Liver (tissue), 10 donors: ENCODE measurements at places on chromosomes 16 and 17. TPM values are rescaled to one million over a fixed set of nuclear protein-coding genes. Genes with fewer than 3 reads are reported as not detected.
A peak's percentile ranks its signal among the peaks of the same experiment; 100 is the strongest.

The SHCBP1 gene
- polyA plus RNA-seq = 0.51 TPM

DNA sequence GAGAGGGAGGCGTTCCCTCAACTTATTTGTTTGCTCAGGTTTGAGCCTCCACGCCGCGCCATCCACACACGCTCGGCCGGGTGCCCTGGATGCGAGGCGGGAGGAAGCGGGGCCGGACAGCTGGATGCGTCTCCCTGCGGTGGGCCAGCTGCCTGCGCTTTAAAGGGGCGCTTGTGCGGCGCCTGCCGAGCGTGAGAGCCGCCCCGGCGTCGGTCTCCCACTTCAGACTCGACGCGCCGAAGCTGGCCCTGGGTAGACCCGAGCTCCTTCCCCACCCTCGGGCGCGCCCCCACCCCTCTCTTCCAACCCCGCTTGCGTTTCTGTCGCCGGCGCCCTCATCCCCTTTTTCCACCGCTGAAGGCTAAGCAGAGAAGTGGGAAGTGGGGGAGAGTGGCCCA, 527 bp upstream of the CHAD start:
- H3K36me3 ChIP-seq = peaks cover 6% of the 10 kb centered on the region
- no peak overlapping the region for H3K27ac ChIP-seq
- DNase-seq = no peak
- no peaks in the 10 kb centered on the region for H3K27me3 ChIP-seq

- peak overlapping the region; percentile 1 for H3K27ac ChIP-seq
- peaks cover 2% of the 10 kb centered on the region for H3K27me3 ChIP-seq
- H3K36me3 ChIP-seq = no peaks in the 10 kb centered on the region
- no peaks in the 10 kb centered on the region for H3K4me1 ChIP-seq
Measured at GRCh38 chr16:3578610-3579551, 1.7 kb upstream of the NLRC3 start.

- no peaks in the 10 kb centered on the region for H3K27me3 ChIP-seq
- H3K4me1 ChIP-seq = peaks cover 22% of the 10 kb centered on the region
- no peak for DNase-seq
- no peak overlapping the region for H3K27ac ChIP-seq
- H3K4me3 ChIP-seq = peak overlapping the region; percentile 92
Measured at GRCh38 chr16:1494129-1494640, 1.0 kb downstream of the TELO2 start.

GRCh38 chr16:88705801-88706228, 393 bp downstream of the RNF166 start:
- H3K27me3 ChIP-seq = no peaks in the 10 kb centered on the region
- H3K4me3 ChIP-seq = peak overlapping the region; percentile 77
- no peaks in the 10 kb centered on the region for H3K36me3 ChIP-seq

DNA sequence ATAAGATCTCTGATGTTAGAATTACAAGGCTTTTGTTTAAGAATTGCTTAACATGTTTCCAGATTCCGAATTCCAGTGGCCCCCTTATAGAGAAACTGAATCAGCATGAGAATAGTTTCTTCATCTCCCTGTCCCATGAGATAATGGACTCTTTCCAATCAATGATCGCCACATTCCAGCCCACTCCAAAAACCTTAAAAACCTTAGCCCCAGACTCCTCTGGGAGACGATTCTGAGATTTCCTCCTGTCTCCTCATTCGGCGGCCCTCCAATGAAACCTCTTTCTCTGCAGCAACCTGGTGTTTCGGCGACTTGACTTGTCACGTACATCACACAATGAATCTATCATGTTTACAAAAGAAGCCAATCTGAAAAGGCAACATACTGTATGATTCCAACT, 197.1 kb upstream of the PSMD7 start:
- H3K27me3 ChIP-seq = no peaks in the 10 kb centered on the region
- no peaks in the 10 kb centered on the region for H3K4me1 ChIP-seq
- no peak for DNase-seq
- H3K36me3 ChIP-seq = no peaks in the 10 kb centered on the region
- H3K4me3 ChIP-seq = no peak overlapping the region
- no peak overlapping the region for H3K27ac ChIP-seq

DNA sequence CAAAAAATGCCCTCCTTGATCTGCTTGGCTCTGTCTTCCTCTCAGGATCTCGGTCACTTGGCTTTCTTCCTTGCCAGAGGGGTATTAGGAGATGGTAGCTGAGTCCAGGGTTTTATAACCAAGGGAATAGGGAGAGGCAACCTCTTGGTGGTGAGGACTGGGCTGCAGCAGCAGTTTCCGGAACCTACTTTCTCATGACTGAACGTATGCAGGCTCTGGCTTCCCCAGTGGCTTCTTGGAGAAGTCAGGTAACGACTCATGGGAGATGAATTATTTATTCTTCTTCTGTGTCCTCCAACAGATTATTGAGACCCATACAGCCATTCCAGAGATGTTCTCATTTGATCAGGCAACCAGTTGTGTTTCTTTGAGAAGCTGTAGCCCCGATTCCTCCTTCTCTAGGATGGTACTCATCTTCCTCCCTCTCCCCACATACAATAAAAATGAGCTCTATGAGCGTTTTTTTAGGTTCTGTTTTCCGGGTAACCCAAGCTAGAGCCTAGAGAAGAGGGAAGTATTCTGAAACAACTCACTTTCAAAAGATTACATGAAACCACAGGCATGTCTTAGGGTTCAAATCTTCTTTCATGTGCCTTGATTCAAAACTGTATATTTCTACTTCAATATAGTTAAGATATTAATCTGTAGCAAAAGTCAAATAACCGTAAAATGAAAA, 22.3 kb upstream of the DHX40 start:
- no peaks in the 10 kb centered on the region for H3K36me3 ChIP-seq
- no peak overlapping the region for H3K4me3 ChIP-seq
- H3K4me1 ChIP-seq = no peaks in the 10 kb centered on the region
- no peak for DNase-seq
- H3K27me3 ChIP-seq = no peaks in the 10 kb centered on the region

The SSTR5 gene
- not detected for polyA plus RNA-seq

The HP gene
- polyA plus RNA-seq = 42,039 TPM

DNA sequence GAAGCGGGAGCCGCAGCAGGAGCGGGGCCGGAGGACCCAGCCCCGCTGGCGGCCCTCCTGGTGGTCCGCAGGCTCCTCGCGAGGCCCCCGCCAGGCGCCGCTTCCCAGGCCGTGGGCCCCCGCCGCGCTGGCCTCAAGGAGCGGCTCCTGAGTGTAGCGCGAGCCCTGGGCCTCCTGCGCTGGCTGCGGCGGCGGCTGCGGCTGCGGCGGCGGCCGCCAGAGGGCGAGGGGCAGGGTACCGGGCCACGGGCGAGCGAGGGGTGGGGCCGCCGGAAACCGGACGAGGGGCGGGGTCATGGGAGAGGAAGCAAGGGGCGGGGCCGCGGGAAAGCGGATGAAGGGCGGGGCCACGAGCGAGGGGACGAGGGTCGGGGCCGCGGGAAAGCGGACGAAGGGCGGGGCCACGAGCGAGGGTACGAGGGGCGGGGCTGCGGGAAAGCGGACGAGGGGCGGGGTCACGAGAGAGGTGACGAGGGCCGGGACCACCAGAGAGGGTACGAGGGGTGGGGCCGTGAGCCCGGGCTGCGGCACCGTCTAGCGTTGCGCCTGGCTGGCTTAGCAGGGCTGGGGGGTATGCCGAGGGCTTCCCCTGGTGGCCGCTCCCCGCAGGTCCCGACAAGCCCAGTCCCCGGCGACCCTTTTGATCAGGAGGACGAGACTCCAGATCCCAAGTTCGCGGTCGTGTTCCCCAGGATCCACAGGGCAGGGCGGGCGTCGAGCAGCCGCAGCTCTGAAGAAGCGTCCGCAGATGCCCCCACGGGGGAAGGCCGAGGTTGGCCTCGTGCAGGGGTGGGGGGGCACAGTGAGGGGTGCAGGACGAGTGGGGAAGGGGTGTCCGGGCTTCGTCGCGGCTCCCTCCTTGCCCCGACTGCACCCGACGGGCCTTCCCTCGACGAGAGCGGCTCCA, 1.7 kb downstream of the MYO15B start:
- no peaks in the 10 kb centered on the region for H3K27me3 ChIP-seq
- H3K4me3 ChIP-seq = peak overlapping the region; percentile 60
- H3K4me1 ChIP-seq = peaks cover 5% of the 10 kb centered on the region
- H3K36me3 ChIP-seq = no peaks in the 10 kb centered on the region
- peak; percentile 99 for DNase-seq

DNA sequence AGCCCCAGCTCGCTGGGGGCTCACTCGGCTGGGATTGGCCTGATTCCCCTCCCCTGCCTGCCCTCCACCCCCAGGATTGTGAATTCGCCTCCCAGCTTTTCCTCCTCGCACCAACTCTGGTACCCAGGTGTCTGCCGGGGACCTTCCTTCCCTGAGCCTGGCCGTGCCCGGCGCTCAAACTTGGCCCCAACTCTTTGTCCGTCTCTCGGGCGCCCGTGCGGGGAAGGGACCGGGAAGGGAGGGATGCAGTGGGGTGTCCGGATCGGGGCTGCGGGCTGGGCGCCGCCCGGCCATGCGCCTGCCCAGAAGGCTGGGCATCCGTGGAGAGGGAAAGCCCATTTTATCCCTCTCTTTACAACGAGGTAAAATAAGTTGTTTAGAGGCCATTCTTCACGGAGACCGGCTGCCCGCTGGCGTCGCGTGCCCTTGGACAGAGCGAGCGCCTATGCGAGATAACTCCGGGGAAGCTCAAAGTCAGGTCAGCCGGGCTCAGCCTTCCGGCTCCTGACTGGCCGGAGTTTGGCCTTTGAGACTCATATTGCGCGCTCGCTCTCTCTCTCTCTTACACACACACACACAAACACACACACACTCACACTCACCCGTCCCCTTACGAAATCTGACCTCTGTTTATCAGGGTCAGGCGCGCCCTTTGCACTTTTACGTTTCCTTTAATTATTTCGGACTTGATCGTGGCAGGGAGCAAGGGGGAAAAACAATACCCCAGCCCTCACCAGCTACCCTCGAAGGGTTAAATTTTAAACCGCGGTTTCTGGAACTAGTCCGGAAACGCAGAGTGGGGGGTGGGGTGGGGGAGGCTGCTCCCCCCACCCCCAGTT, 774 bp upstream of the MAF start:
- peak overlapping the region; percentile 85 for H3K4me3 ChIP-seq
- H3K27ac ChIP-seq = peak overlapping the region; percentile 100
- DNase-seq = peak; percentile 65
- H3K36me3 ChIP-seq = no peaks in the 10 kb centered on the region

- H3K27ac ChIP-seq = peak overlapping the region; percentile 60
- no peaks in the 10 kb centered on the region for H3K27me3 ChIP-seq
- H3K4me1 ChIP-seq = peaks cover 46% of the 10 kb centered on the region
- DNase-seq = no peak
Measured at GRCh38 chr17:2065949-2066400, 11.1 kb downstream of the HIC1 start.

- H3K4me3 ChIP-seq = no peak overlapping the region
- no peak overlapping the region for H3K27ac ChIP-seq
- no peak for DNase-seq
- H3K27me3 ChIP-seq = no peaks in the 10 kb centered on the region
Measured at GRCh38 chr16:11334831-11335404, 10.3 kb upstream of the RMI2 start.

The AOC3 gene
- 18.2 TPM for polyA plus RNA-seq

GRCh38 chr16:89147085-89147817, 24.3 kb upstream of the CDH15 start:
- no peaks in the 10 kb centered on the region for H3K4me1 ChIP-seq
- peaks cover 9% of the 10 kb centered on the region for H3K36me3 ChIP-seq
- no peak for DNase-seq
- no peaks in the 10 kb centered on the region for H3K27me3 ChIP-seq

DNA sequence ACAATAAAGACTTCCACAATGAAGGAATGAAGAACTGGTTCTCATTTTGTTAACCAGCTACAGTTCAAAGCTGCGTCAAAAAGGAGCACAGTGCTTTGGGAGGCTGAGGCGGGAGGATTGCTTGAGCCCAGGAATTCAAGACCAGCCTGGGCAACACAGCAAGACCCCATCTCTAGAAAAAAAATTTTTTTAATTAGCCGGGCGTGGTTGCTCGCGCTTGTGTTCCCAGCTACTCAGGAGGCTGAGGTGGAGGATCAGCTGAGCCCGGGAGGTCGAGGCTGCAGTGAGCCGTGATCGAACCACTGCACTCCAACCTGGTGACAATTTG, 764 bp upstream of the SLC6A4 start:
- H3K27me3 ChIP-seq = no peaks in the 10 kb centered on the region
- no peak overlapping the region for H3K27ac ChIP-seq
- peaks cover 16% of the 10 kb centered on the region for H3K4me1 ChIP-seq
- no peak for DNase-seq

GRCh38 chr17:65400701-65401100, 160.7 kb downstream of the AXIN2 start:
- no peak overlapping the region for H3K4me3 ChIP-seq
- H3K27ac ChIP-seq = no peak overlapping the region
- H3K27me3 ChIP-seq = no peaks in the 10 kb centered on the region
- no peaks in the 10 kb centered on the region for H3K36me3 ChIP-seq
- H3K4me1 ChIP-seq = no peaks in the 10 kb centered on the region
- DNase-seq = no peak

DNA sequence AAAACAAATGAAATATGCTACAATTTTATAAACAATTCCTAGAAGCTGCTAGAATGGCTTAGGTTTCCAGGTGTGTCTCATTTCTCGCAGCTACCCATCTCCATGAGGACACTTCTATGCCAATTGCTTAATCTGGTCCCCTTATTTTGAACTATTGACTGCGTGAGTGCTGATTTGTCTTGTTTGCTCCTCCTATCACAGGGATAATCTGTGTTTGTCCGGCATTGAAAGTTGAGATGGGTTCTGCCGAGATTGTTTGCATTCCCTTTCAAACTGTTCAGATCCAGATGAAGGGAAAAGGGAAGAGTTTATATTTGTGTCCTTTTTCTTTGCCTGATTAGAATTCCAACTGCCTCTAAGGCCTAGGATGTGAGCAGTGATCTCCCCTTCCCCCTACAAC, 21.7 kb upstream of the COX10 start:
- H3K4me1 ChIP-seq = peaks cover 8% of the 10 kb centered on the region
- no peaks in the 10 kb centered on the region for H3K36me3 ChIP-seq
- no peak overlapping the region for H3K27ac ChIP-seq
- DNase-seq = no peak
- H3K27me3 ChIP-seq = no peaks in the 10 kb centered on the region

GRCh38 chr16:64364416-64364815, 757.4 kb downstream of the CDH11 start:
- H3K27ac ChIP-seq = no peak overlapping the region
- no peak overlapping the region for H3K4me3 ChIP-seq
- no peaks in the 10 kb centered on the region for H3K27me3 ChIP-seq
- no peak for DNase-seq
- no peaks in the 10 kb centered on the region for H3K4me1 ChIP-seq

- peaks cover 3% of the 10 kb centered on the region for H3K4me1 ChIP-seq
- H3K36me3 ChIP-seq = no peaks in the 10 kb centered on the region
- no peaks in the 10 kb centered on the region for H3K27me3 ChIP-seq
- no peak for DNase-seq
- peak overlapping the region; percentile 74 for H3K27ac ChIP-seq
Measured at GRCh38 chr16:2507665-2508064, 6.1 kb upstream of the ATP6V0C start.

GRCh38 chr17:11943759-11944347, 53.4 kb downstream of the ZNF18 start:
- H3K27me3 ChIP-seq = no peaks in the 10 kb centered on the region
- peaks cover 8% of the 10 kb centered on the region for H3K4me1 ChIP-seq
- H3K27ac ChIP-seq = no peak overlapping the region
- H3K36me3 ChIP-seq = no peaks in the 10 kb centered on the region
- no peak overlapping the region for H3K4me3 ChIP-seq

The KRTAP1-1 gene
- polyA plus RNA-seq = not detected

The PERCC1 gene
- not detected for polyA plus RNA-seq

- no peaks in the 10 kb centered on the region for H3K4me1 ChIP-seq
- no peak overlapping the region for H3K4me3 ChIP-seq
- no peaks in the 10 kb centered on the region for H3K36me3 ChIP-seq
Measured at GRCh38 chr17:54435966-54436365, 464.7 kb upstream of the TOM1L1 start.

- no peaks in the 10 kb centered on the region for H3K4me1 ChIP-seq
- H3K27me3 ChIP-seq = no peaks in the 10 kb centered on the region
- H3K36me3 ChIP-seq = no peaks in the 10 kb centered on the region
- DNase-seq = no peak
- no peak overlapping the region for H3K27ac ChIP-seq
Measured at GRCh38 chr17:32863559-32863958, 13.4 kb downstream of the MYO1D start.
